D721Med (cell line): ENCODE measurements at places on chromosomes 13 and 19.

DNA sequence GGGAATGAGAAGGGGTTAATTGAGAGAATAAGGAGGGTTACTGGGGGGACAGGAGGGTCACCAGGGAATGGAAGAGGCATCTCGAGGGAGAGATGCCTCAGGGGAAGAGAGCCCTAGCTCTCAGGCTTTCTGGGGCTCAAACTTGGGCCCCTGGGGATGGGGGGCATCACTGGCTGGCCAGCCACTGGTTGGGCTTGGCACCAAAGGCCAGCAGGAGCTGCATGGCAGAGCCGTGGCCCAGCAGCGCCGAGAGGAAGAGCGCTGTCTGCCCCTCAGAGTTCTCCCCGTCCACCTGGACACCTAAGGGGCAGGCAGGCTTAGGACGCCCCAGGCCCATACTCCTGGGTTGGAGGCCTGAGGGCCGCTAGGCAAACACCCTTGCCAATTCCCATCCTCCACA lies 17.5 kb downstream of the ARHGAP33 start:
- no peak for DNase-seq

DNA sequence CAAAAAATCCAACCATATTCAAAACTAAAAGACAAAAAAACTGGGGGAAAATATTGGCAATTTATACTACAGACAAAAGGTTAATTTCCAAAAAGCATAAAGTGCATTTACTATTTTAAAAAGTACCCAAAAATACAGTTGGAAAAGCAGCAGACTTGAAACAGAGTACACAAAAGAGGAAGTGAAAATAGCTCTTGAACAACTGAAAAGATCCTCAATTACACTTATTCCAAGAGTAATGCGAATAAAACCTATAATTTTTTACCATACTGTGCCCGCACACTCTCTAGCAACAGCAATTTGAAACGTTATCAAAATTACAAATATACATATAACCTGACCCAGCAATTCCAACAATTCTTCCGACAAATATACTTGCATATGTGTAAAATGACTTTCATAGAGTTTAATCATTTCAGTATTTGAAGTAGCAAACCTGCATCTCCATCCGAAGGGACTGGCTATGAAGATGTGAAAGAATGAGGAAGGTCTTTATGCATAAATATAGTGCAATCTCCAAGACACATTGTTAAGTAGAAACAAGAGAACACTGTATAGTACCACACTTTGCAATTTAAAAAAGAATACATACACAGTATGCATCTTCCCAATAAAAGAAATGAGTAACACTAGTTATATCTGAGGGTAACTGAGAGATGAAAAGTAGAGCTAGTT lies 25.4 kb downstream of the ALG5 start:
- no peak for DNase-seq

DNA sequence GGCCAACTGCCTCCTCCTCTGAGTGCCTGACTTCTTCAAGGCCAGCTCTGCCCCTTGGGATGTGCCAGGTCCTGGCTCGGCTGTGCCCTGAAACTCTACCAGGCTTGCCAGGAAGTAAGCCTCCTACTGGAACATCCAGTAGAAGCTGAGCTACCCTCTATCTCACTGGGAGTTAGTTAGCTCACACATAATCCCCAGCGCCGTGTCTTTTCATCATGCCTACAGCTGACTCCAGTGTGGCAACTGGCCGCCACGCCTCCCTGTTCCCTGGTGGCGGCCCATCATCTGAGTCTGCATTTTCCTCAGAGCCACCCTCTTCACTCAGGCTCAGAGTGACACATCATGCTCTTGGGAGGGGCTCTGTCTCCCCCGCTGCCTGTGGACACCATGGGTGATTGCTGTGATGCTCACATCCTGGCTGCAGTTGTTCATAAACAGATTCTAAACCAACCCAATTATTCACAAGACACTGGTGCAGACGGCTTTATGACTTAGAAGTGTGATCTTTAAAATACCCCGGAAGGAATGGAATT lies 131.9 kb upstream of the IRS2 start:
- DNase-seq: no peak

DNA sequence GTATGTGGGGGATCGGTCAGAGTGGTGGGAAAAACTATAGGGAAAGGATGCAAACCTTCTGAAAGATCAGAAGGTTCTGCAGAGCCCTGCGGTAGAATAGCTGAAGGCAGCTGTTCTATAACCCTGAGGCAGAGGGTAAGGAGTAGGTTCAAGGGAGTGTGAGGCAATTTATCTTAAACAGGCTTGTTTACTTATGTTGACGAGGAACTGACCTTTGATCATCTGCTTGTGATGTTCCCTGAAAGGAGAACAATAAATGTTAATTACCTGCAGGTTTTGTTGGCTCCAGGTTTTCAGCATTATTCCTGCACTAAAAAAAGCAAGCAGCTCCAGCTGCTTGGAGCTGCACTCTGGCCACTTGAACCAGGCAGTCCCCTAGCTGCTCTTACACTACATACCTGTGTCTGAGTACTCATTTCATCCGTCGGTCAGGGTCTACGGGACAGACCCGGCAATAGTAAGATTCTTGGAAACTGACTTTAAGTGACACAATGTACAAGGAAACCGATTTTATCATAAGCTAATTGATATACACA lies 202.1 kb downstream of the TBC1D4 start:
- no peak for DNase-seq

GRCh38 chr19:46080561-46080960 lies 39.8 kb upstream of the IGFL4 start:
- DNase-seq: no peak

GRCh38 chr13:24050796-24051715 lies 109.5 kb upstream of the SPATA13 start:
- no peak for DNase-seq

DNA sequence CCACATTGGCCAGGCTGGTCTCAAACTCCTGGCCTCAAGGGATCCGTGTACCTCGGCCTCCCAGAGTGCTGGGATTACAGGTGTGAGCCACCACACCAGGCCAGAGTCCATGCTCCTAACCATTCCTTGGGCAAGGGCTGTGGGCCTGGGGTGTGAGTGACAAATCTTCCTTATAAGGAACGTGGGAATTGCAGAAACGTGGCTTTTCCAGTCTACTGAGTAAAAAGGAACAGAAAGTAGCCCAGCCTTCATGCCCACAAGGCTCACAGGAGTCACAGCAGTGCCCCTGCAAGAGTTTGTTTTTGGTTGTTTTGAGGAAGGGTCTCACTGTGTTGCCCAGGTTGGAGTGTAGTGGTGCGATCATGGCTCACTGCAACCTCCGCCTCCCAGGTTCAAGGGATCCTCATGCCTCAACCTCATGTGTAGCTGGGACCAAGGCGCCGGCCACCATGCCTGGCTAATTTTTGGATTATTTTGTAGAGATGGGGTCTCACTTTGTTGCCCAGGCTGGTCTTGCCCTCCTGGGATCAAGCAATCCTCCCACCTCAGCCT lies 5.1 kb downstream of the MYPOP start:
- DNase-seq: no peak

DNA sequence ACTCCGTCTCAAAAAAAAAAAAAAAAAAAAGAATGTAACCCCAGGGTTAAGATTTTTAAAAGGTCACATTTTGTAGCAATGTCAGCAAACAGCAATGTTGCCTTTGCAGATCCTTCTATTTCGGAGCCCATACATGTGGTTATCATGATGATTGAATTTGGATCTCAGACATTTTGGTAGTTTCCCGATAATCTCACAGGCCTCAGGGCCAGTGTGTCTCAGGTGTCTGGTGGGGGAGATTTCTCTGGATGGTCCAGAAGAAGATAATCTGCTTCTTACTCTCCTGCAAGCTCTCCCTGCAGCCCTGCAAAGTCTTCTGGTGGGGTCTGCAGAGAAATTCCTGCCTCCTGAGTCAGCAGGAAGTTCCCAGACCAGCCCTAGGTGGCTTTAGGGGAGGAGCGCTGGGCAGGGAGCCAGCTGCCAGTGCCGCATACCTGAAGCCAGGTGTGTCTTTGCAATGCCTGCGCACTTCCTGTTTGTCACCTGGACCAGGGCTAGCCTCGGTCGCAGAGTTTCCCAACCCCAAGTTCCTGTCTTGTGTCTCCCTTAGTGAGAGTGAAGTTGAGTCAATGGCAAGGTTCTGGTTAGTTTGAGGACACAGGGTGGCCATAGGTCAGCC lies 1.4 kb downstream of the SH2D3A start:
- no peak for DNase-seq

GRCh38 chr13:51820016-51820597 lies 16.1 kb upstream of the DHRS12 start:
- DNase-seq: no peak

DNA sequence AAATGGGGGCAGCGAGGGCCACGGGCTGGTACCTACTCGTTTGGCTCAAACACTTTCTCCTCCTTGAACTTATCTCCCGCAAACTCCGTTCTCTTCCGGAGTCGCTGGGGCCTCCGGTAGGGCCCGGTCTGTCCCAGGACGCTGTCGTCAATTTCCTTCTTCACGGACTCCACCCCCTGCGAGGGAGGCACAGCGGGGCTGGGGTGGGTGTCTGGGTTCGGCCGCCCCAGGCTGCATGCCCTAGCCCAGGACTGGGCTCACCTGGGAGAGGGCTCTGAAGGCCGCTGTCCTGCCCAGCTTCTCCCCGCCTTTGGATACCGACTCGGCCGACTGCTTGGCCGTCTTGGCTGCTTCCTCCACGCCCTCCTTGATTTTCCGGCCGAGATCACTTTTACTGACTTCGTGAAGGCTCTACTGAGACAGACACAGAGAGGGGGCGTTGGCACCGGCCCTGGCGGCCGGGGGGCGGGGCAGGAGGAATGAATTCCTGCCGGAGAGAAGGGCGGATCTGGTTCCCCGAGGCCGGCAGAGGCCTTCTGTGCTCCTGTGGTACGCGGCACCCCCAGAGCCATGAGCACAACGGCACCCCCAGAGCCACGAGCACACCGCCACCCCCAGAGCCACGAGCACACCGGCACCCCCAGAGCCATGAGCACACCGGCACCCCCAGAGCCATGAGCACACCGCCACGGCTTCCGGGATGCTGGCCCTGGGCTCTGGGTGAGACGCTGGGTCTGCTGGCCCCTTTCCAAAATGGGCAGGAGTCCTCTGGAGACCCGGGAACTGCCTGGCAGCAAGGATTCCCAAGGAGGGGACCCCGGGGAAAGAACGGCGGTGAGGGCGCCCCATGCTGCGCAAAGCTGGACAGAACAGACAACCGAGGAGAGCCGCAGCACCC lies 8.1 kb upstream of the CTXN1 start:
- no peak for DNase-seq
